Gastroesophageal sphincter (tissue), 4 donors: ENCODE measurements at places on chromosomes 12 and 14.

DNA sequence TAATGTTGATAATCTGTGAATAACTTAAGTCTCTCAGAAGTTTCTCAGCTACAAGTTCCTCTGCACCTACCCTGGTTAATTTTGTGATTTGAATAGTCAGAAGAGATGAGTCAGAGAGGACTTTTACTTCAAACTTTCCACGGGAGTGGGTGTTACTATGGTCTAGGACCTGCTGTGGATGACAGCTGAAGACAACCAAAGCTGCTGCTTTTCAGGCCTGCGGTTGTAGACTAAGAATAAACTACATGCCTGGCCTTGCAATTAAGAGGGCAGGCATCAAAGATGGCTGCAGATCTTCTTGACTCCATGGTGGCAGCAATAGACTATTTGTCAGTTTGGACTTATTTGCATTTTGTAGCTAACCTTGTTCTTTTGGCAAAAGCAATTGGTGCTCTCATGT, 227.1 kb upstream of the KRR1 start:
- no peak for ATAC-seq

DNA sequence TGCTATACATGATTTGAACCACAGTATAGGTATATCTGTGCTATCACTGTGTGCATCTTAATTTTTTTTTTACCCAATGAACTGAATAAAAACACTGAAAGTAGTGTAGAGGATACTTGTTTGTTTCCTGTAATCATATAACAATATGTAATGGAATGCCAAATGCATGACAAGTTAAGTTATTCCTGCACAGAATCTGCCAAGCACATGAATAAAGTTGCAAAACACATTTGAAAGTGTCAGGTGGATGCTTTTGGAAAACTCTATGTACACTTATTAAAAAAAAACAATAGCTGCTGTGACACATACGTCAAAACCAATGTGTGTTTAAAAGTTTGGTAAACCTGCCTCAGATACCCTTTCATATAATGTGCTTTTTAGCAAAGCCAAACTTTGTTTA, 1638.1 kb upstream of the SEL1L start:
- no peak for ATAC-seq

GRCh38 chr12:96711364-96711763, 195.7 kb upstream of the NEDD1 start:
- no peak for ATAC-seq

- peak; percentile 34 for ATAC-seq
Observed at GRCh38 chr12:93848523-93849101, 171.4 kb downstream of the CRADD start.

DNA sequence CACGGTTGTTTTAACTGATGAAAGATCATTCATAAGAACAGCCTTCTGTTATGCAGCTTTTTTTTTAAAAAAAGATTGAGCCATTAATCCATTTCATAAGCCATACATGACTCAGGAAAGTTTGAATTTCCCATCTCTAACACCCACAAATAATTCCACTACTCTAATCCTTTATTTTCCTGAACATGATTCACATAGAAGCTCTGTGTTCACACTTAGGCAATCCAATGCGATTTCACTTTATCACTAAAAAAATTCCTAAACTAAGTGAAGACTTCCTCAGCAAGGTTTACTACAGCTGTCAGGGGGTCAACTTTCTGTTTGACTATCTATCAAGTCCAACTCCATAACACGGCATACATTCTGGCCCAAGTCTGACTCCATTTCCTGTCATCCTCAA, 25.9 kb downstream of the PKP2 start:
- no peak for ATAC-seq

- no peak for ATAC-seq
Observed at GRCh38 chr14:22606380-22606779, 8.3 kb downstream of the ABHD4 start.

DNA sequence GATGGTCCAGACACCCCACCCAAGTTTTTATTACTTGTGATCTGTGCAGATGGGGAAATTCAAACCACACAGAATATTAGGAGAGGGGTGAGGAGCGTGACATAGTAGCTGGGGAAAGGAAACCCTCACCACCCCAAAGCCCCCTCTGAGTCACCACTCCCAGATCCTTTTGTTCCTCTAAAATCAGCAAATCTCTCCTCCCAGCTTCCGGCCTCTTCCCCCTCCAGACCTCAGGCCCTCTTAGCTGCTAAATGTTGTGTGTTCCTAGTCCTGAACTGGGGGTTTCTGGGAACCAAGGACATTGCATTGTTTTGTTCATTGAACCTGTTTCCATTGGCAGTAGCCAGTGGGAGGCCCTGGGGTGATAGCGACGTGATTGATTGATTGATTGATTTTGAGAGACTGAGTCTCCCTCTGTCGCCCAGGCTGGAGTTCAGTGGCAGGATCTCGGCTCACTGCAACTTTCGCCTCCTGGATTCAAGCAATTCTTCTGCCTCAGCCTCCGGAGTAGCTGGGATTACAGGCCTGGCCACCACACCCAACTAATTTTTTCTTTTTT, 5.9 kb upstream of the ORAI1 start:
- no peak for ATAC-seq

GRCh38 chr14:81737938-81738337, 204.3 kb upstream of the SEL1L start:
- no peak for ATAC-seq

- ATAC-seq, result no peak
Observed at GRCh38 chr12:3303410-3304136, 187.4 kb upstream of the PRMT8 start.

GRCh38 chr12:15033641-15034040, 60.8 kb downstream of the PDE6H start:
- no peak for ATAC-seq

DNA sequence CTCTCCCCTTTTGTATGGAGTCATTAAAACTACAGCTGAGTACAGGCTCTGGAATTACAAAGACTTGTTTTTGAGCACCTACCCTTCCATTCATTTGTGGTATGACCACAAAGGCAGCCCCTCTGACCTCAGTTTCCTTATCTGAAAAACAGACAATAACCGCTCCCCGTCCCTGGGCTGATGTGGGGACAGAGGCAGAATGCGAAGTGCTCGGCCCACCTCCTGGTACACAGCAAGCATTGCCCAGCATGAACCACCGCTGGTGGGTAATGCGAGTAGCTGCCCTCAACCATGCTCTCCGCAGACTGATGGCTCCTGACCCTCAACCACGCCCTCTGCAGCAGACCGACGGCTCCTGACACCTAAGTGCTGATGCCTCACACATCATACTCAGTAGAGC, 22.4 kb downstream of the P2RX2 start:
- ATAC-seq, result no peak

- no peak for ATAC-seq
Observed at GRCh38 chr14:29710015-29710414, 217.6 kb downstream of the PRKD1 start.

- ATAC-seq, result no peak
Observed at GRCh38 chr12:46711756-46712155, 114.0 kb downstream of the SLC38A4 start.

GRCh38 chr12:113075137-113075683, 18.7 kb downstream of the DTX1 start:
- no peak for ATAC-seq

DNA sequence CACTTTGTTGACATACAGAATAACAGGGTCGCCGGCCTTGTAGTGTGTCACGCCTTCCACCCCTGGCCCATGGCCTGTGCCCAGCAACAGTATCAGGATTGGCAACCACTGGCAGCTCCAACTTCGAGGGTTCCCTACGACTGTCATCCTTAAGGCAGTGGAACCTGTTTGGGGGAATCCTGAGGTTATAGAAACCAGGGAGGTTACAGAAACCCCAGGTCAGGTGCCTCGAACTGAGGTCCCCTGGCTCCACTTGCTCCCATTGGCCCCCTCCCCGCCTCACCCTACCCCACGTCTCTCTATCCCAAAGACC, 412 bp downstream of the TM9SF1 start:
- ATAC-seq, result no peak

- ATAC-seq, result no peak
Observed at GRCh38 chr12:124196236-124196635, 98.7 kb upstream of the RFLNA start.

- ATAC-seq, result no peak
Observed at GRCh38 chr12:131089531-131090273, 136.0 kb downstream of the ADGRD1 start.

DNA sequence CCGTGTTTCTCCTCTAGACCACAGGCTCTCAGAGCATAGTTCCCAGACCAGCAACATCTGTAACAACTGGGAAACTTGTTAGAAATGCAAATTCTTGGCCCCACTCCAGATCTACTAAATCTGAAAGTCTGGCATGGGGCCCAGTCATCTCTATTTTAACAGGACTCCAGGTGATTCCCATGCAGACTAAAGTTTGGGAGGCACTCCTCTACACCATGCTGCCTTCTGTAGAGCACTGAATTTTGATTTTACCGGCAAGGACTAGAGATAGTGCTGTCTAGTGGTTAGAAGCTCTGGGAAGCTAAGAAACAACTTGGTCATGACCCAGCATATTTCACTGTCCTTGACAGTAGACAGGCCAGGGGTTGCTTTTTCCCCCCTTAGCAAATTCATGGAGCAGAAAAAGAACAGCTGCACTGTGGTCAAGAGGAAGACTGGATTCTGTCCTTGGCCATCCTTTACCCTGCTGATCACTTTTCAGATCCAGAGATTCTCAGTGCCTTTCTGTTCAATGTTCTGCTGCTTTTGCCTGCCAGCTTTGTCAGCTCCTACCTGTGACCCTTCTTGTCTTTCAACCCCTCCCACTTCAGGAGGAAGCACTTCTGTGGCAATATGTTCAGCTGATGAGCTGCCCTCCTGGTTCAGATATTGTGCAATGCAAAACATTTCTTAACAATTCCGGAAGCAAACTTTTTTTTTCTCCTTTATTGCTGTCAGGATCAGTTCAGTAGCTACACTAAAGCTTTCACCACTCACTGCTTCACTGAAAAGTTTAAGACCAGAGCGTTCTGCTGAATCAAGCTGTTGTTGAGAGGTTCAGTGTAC, 133.8 kb upstream of the NUDT4 start:
- peak; percentile 80 for ATAC-seq

GRCh38 chr12:25645427-25645826, 92.3 kb upstream of the LMNTD1 start:
- ATAC-seq, result no peak

DNA sequence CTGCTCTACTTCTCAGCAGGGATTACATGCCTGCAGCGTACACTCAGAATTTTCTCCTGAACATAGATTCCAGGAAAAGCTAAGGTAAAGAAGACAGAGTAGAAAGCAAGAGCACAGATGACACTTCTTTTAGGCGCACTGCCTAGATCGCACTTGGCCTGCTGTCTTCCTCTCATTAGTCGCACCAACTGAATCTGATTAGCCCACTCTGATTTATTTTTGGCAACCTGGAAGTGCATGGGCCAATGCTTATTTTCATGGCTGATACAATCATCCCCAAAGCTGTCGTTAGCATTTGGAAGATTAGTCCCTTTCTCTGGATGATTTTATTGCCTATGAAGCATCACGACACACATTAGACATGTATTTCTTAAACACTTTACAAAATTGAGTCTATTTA, 152.5 kb downstream of the PTPRO start:
- ATAC-seq, result no peak

DNA sequence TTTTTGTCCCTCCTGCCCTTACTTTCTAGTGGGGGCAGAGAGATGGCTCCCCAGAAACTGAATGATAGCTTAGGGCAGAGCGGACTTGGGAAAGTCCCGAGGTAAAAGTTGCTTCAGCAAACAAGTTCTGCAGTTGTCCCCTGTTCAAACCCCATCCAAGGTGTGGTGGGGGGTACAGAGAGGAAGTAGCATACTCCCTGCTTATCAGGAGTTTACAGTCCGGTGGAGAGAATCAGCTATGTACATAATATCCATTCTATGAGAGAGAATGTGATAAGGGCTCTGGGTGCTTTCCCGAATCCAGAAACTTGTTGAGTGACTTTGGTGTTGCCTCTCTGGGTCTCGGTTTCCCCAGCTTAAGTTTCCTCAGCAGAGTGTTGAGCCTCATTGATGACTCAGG, 40.4 kb upstream of the VRK1 start:
- ATAC-seq, result no peak

- no peak for ATAC-seq
Observed at GRCh38 chr12:19700969-19701368, 261.7 kb downstream of the AEBP2 start.

- ATAC-seq, result peak; percentile 81
Observed at GRCh38 chr12:56630180-56630632, at the start of gene BAZ2A. Gene BAZ2A (minus strand): TSS chr12:56630326. CDS start chr12:56617530, 12,796 bp downstream.

DNA sequence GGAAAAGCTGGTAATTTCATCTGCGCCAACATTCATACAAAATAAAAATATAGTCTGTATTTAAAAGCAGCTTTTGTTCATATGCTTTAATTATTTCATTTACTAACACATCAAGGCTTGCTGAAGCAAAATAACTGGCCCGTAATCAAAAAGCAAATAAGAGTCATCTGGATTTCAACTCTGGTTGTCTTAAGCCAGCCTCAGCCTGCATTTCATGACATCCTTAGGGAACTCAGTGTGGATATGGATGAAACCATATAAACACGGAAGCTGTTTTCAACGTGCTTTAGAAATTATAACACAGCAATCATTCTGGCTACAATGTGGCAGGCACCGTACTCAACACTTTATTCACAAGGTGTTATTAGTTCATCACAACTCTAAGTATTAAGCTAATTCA, 852 bp downstream of the COX16 start:
- ATAC-seq, result no peak

DNA sequence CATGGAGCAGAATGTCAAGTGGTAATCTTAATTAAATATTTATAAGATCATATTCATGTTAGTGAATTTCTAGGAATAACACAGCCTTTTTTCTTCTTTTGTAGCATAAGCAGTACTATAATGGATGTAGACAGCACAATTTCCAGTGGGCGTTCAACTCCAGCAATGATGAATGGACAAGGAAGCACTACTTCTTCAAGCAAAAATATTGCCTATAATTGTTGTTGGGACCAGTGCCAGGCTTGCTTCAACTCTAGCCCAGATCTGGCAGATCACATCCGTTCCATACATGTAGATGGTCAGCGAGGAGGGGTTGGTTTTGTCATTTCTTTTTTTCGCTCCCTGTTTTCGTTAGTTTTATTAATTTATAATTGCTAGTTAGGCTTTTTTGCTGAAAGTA, 23.1 kb downstream of the AEBP2 start:
- ATAC-seq, result no peak

DNA sequence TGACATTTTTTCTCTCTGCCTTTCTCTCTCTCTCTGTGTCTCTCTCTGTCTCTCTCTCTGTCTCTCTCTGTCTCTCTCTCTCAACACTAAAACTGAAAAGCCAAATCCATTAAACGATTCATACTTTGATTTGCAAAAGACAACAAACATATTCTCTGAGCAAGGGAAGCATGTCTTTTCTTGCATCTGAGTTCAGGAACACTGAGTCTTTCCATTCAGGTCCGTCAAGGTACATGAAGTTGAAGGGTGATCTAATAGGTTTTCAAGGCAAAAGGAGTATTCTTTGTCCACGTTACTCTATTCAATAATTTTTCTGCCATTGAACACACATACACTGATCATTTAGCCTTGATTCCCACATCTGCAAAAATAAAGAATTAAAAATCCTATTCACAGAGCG, 900.9 kb downstream of the BCL11B start:
- ATAC-seq, result no peak

- no peak for ATAC-seq
Observed at GRCh38 chr14:62168564-62169155, 406.4 kb downstream of the SNAPC1 start.
